H4 (cell line): ENCODE measurements at places on chromosomes 7 and 10.

DNA sequence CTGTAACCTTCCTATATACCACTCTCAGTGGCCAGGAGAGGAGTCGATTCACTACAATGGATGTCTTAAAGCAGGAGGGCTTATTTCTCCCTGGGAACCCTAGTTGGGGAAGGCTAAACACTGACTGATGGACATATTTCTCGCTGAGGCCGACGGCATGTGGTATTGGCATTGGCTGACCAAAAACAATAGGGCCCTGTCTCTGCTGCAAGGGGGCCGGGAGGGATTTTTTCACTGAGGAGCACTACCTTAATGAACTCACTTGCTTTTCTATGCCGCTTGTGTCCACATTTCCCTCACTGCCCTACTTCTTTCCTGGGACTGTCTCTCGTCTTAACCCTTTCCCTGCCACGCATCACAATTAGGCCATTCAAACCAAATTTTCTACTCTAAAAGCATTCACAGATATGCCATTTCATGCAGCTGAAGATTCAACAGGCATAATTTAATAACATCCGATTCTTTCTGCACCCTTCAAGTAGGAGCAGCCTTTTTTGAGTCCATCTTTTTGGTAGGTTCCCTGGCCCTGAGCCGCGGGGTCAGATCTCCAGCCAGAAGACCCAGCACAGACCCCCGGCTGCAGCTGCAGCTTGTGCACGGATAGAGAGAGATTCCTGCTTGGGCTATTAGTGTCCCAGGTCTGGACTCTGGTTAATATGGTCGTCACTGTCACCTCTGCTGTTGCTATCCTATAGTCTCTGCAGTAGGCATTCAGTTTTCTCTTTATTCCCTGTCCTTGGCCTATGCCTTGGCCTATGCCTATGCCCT is 118.7 kb downstream of the HIPK2 start:
- no peak for DNase-seq

DNA sequence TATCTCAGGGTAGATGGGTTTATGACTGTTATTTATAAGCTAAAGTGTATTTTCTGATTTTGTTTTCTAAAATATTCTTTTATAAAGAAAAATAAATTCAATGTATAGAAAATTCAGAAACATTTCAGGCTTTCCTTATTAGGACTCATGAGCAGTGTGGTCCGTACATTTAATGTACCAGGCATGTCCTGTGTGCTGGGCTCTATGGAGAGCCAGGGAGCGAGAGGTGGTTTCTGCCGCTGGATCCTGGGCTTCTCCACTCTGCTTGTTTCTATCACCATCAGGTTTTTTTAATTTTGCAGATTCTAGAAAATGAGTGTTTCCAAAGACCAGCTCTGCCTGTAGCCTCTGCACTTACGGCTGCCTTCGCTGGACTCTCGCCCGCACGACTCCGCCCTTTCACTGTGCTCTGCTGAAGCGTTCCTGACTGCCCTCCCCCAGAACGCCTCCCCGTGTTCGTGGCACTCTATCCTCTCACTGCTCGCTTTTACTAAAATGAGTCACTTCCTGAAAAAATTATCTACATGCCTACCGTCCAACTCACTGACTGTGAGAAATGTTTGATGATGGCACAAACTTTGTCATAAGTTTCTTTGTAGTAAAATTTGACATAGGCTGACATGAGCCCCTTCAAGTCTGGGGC is 188.5 kb downstream of the ZMYND11 start:
- peak; percentile 82 for DNase-seq

GRCh38 chr10:33391611-33392465 is 57.4 kb upstream of the NRP1 start:
- no peak for DNase-seq

DNA sequence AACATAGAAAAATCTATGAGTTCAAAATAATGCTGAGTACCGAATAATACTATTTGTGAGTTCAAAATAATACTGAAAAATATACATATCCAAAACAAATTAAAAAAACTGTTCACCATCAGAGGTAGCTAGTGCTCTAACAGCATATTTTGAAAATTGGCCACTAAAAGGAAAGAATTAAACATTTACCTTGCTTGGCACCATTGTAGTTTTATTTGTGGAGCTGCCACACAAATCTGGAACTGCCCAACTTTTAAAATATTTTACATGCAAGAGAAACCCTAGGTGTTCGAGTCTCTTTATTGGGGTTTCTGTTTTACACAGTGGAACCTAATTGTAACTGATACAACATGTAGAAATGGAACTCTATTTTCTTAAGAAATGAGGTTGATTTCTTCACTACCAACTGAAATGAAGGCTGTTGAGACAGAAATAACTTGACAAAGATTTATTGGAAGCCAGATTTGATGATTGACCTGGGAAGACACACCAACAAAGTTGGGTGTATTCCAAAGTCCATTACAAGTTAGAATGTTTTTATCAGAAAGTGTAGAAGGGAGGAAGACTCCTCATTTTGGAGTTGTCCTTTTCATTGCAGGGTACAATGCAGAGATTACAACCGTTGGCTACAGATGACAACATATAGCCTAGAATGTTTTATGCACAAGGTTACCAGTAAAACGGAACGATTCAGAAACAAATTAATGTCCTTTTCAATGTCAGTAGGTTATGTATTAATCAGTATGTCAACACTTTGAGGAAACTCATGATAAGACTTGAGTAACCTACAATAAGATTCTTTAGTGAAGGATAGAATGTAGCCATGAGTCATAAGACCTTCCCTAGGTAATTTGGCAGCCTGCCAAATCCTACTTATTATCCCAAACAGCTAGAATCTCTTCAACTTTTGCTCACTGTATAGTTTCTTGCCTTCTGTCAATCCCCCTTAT is 73.8 kb upstream of the PAPSS2 start:
- DNase-seq, result no peak

GRCh38 chr7:100087055-100087750 is 1.6 kb upstream of the COPS6 start:
- peak; percentile 65 for DNase-seq

DNA sequence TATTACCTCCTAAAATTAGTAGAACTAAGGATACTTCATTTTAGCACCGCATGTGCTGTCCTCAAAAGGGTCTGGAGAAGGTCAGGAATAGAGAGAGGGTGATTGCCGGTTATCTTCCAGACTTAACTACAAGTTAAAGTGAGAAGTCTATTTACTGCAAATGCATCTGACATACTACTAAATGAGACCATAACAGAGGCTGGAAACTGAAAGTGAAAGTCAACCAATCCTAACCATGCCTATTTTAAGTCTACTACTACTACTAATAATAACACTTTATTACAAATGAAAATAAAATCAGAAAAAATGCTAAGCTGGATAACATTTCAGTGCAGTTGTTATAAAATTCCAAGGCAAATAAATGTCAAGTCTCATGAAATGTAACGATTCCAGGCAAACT is 244.7 kb downstream of the KIF20B start:
- DNase-seq, result no peak

- peak; percentile 97 for DNase-seq
Observed at GRCh38 chr7:45402480-45403218, 171.5 kb upstream of the ADCY1 start.

GRCh38 chr7:100538348-100538653 is 702 bp upstream of the AGFG2 start:
- DNase-seq, result no peak
